Smooth muscle cell of the pulmonary artery (primary cell): ENCODE measurements at places on chromosomes 6 and 20. TPM values are rescaled to one million over a fixed set of nuclear protein-coding genes. Genes with fewer than 3 reads are reported as not detected.

TSPO2 gene
- total RNA-seq, result not detected in 2 replicates

SLX4IP gene
- 3.6 and 4.3 TPM in 2 replicates for total RNA-seq

PBOV1 gene
- not detected in 2 replicates for total RNA-seq

NEURL2 gene
- total RNA-seq, result 3.8 and 4.5 TPM in 2 replicates
